ENCODE measurements at places on chromosomes 4 and X.

DNA sequence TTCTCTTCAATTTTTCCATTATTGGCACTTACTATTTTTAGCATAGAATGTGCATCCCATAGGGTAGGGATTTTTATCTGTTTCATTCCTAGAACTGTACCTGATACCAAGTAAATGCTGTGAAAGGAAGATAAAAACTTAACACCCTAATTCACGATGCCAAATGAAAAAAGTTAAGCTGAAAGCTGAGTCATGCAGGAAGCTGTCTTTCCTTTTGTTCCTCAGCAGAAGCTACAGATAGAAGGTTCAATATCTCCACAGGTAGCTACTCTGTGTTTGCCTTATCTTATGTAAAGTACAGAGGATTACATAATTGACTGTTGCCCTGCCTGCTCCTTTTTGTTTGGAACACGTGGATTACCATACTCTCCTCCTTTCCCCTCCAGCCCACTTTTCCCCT is 77.0 kb downstream of the LRP2BP start:
- no peak for DNase-seq

DNA sequence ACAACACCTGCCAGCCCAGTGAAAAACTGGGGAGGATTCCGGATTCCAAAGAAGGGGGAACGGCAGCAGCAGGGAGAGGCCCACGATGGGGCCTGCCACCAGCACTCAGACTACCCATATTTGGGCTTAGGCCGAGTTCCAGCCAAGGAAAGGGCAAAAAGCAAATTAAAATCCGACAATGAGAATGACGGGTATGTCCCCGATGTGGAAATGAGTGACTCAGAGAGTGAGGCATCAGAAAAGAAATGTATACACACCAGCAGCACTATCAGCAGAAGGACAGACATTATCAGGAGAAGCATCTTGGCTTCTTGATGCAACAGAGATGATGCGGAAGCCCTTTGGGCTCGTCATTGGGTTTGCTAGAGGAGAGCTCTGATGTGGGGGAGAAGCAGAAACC is 62.4 kb downstream of the JADE1 start:
- DNase-seq = no peak

DNA sequence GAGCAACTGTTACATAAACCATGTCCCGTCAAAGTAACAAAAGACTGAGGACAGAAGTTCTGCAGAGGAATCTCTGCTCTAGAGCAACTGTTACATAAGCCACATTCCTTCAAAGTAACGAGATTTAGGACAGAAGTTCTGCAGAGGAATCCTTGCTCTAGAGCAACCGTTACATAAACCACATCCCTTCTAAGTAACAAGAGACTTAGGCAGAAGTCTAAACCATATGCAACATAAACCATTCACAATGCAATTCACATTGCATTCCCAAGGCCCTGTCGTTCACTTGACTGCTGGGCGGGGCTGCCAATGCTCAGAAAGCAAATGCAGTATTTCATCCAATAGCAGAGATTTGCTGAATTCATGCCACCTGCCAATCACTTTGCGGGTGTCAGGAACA is 124.4 kb upstream of the PUDP start:
- no peak for DNase-seq

DNA sequence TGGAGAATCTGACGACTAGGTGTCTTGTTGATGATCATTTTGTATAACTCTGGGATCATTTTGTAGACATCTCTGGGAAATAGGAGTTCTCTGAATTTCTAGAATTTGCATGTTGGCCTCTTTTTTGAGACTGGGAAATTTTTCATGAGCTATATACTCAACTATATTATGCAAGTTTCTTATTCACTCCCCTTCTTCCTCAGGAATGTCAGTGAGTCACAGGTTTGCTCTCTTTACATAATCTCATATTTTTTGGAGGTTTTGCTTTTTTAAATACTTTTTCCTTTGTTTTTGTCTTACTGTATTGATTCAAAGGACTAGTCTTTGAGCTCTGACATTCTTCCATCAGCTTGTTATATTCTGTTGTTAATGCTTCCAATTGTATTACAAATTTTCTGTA is 1324.2 kb downstream of the TECRL start:
- DNase-seq = no peak

DNA sequence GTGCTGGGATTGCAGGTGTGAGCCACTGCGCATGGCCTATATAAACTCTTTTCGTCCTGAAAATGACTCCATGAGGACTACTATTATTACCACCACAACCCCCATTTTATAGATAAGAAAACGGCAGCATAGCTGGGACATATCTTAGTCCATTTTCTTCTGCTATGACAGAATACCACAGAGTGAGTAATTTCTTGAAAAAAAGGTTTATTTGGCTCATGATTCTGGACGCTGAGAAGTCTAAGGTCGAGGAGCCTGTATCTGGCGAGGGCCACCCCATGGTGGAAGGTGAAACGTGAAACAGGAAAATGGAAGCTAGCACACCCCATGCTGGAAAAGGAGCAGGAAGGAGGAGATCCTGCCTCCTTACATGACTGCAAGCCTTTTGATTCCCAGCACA is 68.9 kb downstream of the SMIM20 start:
- no peak for DNase-seq

DNA sequence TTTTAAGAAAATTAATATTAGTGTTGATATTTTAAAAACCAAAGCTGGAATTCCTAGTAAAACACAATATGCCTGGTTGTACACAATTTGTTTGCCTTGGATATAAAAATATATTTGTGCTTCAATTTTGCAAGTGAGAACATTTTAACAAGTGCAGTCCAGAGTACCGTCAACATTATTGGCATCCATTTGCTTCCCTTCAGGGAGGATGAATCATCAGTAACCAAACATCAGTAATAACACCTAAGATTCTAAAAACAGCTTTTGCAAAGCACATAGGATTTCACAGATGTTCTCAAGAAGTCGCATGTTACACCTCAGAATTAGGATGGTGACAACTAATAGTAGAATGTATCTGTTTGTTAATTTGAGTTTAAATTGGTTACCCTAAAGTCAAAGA is 262.6 kb upstream of the BMP3 start:
- no peak for DNase-seq

- DNase-seq = no peak
These were observed 8.9 kb downstream of the BCLAF3 start for GRCh38 chrX:19981947-19982346.

- no peak for DNase-seq
These were observed 19.9 kb upstream of the IGSF1 start for GRCh38 chrX:131308980-131309379.

GRCh38 chr4:165793236-165793635 is 79.8 kb upstream of the TLL1 start:
- DNase-seq = no peak

DNA sequence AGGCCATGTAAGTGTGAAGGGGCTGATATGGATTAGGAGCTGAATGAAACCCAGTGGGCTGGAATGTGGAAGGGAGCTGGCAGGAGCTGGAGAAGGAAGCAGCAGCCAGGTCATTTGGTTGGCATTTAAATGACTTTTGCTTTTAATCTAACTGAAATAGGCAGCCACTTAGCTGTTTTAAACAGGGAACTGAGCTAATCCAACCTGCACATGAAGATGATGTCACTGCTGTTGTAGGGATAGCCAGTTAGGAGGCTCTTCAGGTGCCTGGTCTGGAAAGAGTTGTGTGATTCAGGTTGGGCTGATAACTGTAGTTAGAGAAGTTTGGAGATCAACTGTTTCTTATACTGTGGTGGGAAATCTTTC is 122.4 kb downstream of the PALLD start:
- no peak for DNase-seq

DNA sequence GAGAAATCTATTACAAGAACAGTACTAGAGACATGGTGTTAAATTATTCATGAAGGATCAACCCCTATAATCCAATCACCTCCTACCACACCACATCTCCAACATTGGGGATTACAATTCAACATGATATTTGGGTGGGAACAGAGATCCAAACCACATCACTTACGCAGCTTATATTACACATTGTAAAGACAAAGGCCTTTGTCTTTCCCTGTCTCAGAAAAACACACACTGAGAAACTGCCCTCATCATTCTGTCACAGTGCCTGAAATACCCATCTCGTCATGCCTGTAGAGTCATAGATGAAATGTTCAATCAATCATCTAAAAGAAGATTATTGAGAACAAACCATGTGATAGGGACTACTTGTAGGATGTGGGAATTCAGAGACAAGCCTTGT is 558.8 kb upstream of the GRIA3 start:
- DNase-seq = no peak

DNA sequence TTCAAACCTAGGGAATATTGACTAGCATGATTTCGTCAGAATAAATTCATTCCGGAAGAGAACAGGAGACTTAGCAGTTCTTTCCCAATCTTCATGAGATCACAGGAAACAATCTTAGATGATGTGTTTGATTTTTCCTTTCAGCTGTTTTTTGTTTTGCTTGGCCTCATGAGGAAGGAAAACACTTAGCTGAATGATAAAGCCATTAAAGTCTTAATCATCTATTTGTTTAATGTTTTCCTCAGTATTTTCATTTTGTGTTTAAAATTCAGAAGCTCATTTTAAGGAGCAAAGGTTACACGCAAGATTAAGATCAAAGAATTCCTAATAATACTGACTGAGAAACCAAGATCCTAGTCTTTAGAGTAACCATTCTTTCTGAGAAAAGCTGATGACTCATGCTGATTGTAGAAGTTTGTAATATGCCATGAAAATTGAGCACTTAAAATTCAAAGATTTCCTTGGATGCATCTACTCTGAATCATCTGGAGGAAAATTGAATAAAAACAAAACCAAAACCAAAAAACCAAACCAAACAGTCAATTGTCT is 15.4 kb upstream of the TBC1D19 start:
- peak; percentile 65 for DNase-seq

DNA sequence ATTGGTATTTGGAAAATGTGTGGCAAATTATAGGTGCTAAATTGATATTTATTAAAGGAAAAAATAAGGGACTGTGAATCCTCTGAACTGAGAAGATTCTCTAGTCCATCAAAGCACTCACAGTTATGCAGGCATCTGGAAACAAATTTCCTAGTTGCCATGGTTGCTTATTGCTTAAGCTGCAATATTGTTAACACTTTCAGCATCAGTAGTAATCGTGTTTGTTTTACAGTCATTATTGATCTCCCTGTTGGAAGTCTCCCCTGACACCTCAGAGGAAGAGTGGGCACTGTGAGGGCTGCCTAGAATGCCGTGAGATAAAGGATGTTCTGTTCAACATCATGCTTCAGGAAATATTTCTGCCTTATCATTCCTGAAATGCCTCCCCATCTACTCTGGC is 2004.3 kb upstream of the ADGRL3 start:
- no peak for DNase-seq

DNA sequence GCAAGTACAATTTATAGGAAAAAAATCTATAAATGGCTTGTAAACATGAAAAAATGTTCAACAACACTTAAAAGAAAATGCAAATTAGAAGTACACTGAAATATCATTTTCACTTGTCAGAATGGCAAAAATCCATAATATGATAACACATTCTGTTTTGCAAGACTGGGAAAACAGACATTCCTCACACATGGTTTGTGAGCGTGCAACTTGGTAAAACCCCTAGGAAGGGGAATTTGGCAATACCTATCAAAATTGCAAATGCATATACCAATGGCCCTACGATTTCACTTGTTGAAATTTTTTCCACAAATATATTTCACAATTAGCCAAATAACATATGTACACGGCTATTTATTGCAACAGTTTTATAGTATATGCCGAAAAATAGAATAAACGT is 31.4 kb downstream of the TBC1D9 start:
- no peak for DNase-seq

- no peak for DNase-seq
These were observed 715.2 kb upstream of the HTR2C start for GRCh38 chrX:113868711-113869110.

GRCh38 chr4:94804650-94805049 is 46.9 kb downstream of the BMPR1B start:
- DNase-seq = no peak

GRCh38 chr4:121960818-121961217 is 9.0 kb upstream of the TRPC3 start:
- no peak for DNase-seq

- peak; percentile 73 for DNase-seq
These were observed 83.6 kb upstream of the GUCY1A1 start for GRCh38 chr4:155582971-155583437.

- no peak for DNase-seq
These were observed 91.4 kb upstream of the TTC29 start for GRCh38 chr4:147037069-147037468.

- peak; percentile 37 for DNase-seq
These were observed 191.8 kb downstream of the SHROOM3 start for GRCh38 chr4:76626686-76627465.

DNA sequence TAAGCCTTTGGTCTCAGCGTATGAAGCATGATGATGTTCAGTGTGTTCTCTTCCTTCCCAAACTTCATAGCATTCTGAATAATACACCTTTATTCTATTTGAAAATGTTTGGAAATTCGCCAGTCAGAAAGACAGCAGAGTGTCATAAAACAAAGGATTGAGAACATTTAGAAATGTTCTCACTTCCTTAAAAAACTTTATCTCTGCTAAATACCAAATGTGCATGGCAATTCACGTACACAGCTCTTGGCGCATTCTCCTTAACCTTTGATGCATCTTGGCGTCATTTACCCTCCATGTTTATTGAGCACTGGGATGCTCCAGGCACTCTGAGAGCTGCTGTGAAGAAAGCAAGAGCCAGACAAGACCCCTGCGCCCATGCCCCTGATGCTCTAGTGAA is 7.2 kb upstream of the IRF2 start:
- no peak for DNase-seq

GRCh38 chr4:10599574-10599973 is 85.0 kb downstream of the CLNK start:
- DNase-seq = no peak

GRCh38 chr4:123995936-123996335 is 599.3 kb downstream of the SPRY1 start:
- no peak for DNase-seq

DNA sequence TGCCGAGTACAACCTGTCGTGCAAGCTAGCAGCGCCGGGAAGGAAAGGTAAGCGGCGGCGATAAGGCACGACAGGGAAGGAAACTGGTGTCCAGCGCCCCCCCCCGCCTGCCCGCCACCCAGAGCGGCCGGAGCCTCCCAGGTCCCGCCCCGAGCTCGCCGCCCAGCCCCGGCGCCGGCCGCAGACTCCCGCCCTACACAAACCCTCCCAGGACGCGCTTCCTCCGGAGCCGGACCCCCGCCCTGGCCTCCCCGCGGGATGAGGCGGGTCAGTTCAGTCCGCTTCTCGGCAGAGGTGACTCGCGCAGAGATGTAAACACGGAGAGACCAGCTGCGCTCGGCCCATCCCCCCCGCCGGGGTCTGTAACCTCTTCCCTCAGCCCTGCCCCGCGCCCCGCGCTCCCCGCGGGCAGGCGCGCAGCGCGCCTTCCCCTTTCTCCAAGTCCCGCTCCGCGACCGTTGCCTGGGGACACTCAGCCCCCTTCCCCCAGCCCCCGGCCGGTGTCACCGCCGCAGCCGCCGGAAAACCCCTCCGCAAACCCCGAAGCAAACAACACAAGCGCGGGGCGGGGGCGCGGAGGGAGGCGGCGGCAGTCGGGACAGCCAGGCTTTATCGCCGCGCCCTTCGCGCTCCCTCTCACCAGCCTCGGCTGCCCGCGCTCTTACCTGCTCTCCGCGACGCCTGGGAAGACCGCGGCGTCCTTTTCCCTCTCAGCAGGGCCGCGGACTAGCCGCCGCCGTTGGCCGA is 543 bp downstream of the ELF2 start:
- no peak for DNase-seq
